ENCODE measurements at places on chromosomes 4 and X. TPM values are rescaled to one million over a fixed set of nuclear protein-coding genes. Genes with fewer than 3 reads are reported as not detected.

FGFR3 gene
- polyA plus RNA-seq = not detected

ODAPH gene
- not detected for polyA plus RNA-seq

DNA sequence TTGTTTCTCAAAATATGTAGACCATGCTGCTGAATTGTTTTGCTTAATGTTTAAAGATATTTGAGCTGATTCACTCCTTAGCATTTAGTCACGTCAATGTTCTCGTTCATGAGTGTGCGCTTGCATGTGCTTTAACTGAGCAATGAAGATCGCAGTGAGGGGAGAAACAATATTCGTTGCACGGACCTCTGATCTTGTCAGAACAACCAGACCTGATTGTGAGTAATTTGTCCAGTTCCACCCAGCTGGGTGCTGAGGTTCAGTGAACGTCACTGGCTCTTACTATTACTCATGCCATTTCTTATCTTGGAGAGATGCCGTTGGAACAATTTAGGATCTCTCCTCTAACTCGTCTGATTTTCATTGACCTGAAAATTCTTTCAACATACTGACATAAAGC, 15.0 kb upstream of the PRKX start:
- DNase-seq = no peak

- no peak for DNase-seq
Observed at GRCh38 chr4:26062215-26062614, 148.2 kb downstream of the SMIM20 start.

- no peak for DNase-seq
Observed at GRCh38 chr4:26815199-26815598, 45.4 kb upstream of the STIM2 start.

- DNase-seq = no peak
Observed at GRCh38 chr4:151822331-151822730, 61.5 kb upstream of the GATB start.

GRCh38 chr4:102778720-102779119, 18.0 kb upstream of the MANBA start:
- DNase-seq = no peak

GRCh38 chr4:138946306-138946705, 69.3 kb upstream of the NOCT start:
- DNase-seq = no peak

- DNase-seq = no peak
Observed at GRCh38 chr4:40479378-40479777, 144.2 kb downstream of the CHRNA9 start.

- no peak for DNase-seq
Observed at GRCh38 chr4:175905925-175906324, 93.9 kb upstream of the GPM6A start.

- DNase-seq = no peak
Observed at GRCh38 chr4:30616942-30617646, 103.1 kb upstream of the PCDH7 start.

GRCh38 chrX:121110536-121110935, 63.1 kb downstream of the GLUD2 start:
- DNase-seq = no peak

- no peak for DNase-seq
Observed at GRCh38 chr4:138728566-138728965, 287.0 kb upstream of the NOCT start.

All from naive thymus-derived CD4-positive, alpha-beta T cell (primary cell).